Activated naive CD8-positive, alpha-beta T cell treated with anti-CD3 and anti-CD28 coated beads, Interleukin-2, amount 50 U/mL, for 24 hours (primary cell): ENCODE measurements at places on chromosomes 3 and 15.

GRCh38 chr15:65790694-65791334 lies 1.3 kb downstream of the DENND4A start:
- DNase-seq = no peak

- DNase-seq = no peak
Observed at GRCh38 chr15:71201477-71201876, 86.2 kb downstream of the THSD4 start.

- no peak for DNase-seq
Observed at GRCh38 chr3:51397392-51397791, 6.3 kb downstream of the RBM15B start.

DNA sequence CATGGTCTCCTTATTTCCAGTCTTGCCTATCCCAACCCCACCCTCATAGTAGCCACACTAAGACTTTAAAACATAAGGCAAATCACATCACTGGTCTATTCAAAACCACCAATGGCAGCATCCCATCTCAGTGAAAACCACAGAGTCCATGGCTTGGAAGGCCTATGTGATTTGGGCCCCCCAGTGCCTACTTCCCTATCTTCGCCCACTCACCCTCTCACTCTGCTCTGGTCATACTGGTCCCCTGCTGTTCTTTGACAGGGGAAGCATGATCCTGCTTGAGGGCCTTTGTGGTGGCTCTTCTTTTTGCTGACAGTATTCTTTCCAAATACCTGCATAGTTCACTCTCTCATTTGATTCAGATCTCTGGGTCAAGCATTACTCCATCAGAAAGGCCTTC lies 3.3 kb downstream of the GTF2A2 start:
- no peak for DNase-seq

DNA sequence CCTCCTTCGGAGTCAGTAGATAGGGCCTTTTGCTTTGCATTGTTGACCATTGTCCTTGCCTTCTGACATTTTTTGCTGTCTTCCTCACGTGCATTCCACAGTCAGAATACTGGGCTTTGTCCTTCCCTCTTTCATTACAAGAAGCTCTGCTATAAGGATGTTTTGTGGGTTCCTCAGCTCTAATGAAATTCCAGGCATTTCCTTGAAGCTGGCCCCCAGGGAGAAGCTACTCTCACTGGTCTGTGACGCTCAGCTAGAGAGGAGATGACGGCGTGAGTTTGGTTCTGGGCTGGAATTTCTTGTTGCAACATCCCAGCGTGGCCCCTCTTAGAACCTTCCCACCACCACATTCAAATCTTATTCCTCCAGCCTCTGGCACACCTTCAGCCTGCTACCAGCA lies 210.2 kb downstream of the TJP1 start:
- DNase-seq = no peak

DNA sequence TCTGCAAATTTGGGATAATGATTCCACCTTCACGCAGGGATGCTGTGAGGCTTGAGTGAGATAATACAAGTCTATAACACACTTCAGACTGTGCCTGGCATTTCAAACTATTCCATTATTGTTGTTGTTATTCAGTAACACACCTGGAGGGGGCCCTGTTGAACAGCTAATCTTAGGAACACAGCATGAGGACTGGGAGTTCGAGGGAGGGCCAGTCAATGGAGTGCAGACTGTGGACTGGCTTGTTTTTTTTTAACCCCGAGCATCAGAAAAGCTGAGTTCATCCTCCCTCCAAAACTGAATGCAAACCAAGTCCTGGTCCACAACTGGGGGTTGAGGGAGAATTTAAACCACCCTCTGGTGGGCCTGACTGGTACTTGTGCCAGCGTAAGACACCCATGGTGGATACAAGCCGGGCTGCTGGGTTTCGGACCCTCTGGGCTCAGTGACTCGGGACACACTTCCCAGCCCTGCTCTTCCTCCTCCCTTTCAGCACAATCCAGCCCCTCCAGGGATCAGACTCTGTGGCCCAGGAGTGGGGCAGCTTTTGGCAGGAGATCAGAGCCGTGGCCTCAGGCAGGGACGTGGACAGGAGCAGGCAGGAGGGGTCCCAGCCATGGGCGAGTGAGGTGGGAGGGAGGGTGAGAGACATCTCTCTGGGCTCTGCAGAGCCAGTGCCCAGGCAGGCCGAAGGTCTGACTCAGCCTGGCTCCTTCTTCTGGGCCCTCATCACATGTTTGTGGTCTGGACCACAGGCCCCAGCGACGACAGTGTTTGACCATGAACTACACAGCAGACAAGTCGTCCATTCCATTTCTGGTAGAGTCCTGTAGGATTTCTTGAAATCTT lies 36.3 kb upstream of the MEX3B start:
- no peak for DNase-seq

GRCh38 chr3:194749631-194750490 lies 64.2 kb downstream of the FAM43A start:
- DNase-seq = no peak

- DNase-seq = no peak
Observed at GRCh38 chr3:168077091-168077490, 18.6 kb downstream of the GOLIM4 start.

- no peak for DNase-seq
Observed at GRCh38 chr3:97910931-97911351, 61.3 kb downstream of the RIOX2 start.

GRCh38 chr15:31486506-31486905 lies 159.9 kb downstream of the KLF13 start:
- DNase-seq = no peak

GRCh38 chr3:127745656-127746399 lies 73.1 kb downstream of the ABTB1 start:
- no peak for DNase-seq

DNA sequence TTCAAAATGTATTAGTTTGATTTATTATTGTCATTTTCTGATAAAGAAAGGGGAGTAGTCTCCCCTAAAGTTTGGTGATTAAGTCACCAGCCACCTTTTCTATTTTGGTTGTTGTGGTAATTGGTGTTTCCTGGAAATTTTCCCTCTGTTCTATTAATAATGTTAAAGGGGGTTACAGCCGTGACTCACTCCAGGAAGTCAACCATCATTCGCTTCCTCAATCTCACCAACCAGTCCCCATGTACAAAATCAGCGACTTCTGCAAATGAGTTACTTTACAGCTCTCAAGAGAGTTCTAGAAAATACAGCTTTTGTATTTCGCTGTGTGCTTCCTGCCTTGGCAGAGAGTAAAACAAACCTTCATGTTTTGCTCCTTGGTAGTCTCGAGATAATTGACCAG lies 285.1 kb downstream of the LPP start:
- peak; percentile 29 for DNase-seq

- no peak for DNase-seq
Observed at GRCh38 chr15:64997745-64998375, 8.1 kb upstream of the SPG21 start.

DNA sequence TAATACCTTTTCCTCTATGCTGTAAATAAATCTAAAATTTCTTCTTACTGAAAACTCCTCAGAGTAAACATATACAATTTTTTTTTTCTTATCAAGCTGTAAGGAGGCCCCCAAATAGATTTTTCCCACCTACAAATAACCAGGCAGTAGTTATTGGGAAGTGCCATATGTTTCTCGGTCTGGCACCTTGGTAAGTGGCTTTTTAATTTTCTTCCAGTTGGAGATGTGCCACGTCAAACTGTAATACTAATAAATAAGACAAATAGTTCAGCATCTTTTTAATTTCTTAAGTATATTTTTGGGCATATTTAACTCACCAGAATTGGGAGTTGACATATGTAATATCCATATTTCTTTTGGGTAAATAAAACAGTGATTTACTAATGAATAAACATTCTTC lies 346.3 kb downstream of the DIPK2A start:
- no peak for DNase-seq

GRCh38 chr3:50154840-50155490 lies at the start of gene SEMA3F:
SEMA3F (plus strand) TSS chr3:50155324; CDS start chr3:50159623, 4,299 bp downstream.
- peak; percentile 64 for DNase-seq

GRCh38 chr3:42443292-42443691 lies 32.9 kb upstream of the LYZL4 start:
- no peak for DNase-seq

GRCh38 chr3:196962108-196962929 lies 6.3 kb downstream of the PIGZ start:
- no peak for DNase-seq

DNA sequence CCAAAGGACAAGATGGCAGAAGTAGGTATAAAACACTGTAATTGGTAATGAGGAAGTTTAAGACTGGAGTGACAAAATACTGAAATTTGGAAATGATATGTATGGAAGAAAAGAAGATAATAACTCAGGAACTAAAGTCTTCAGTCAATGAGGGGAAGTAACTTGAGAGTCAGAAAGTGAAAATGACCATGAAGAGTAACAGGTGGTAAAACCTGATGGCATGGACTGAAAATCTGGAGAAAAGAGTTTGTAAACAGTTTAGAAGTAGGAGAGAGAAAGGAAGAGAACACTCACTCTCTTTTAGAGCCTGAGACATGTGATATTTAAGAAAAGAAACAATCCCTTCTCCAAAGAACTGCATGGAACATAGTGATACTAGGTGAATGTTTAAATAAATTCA lies 387.9 kb downstream of the PYDC2 start:
- DNase-seq = no peak

DNA sequence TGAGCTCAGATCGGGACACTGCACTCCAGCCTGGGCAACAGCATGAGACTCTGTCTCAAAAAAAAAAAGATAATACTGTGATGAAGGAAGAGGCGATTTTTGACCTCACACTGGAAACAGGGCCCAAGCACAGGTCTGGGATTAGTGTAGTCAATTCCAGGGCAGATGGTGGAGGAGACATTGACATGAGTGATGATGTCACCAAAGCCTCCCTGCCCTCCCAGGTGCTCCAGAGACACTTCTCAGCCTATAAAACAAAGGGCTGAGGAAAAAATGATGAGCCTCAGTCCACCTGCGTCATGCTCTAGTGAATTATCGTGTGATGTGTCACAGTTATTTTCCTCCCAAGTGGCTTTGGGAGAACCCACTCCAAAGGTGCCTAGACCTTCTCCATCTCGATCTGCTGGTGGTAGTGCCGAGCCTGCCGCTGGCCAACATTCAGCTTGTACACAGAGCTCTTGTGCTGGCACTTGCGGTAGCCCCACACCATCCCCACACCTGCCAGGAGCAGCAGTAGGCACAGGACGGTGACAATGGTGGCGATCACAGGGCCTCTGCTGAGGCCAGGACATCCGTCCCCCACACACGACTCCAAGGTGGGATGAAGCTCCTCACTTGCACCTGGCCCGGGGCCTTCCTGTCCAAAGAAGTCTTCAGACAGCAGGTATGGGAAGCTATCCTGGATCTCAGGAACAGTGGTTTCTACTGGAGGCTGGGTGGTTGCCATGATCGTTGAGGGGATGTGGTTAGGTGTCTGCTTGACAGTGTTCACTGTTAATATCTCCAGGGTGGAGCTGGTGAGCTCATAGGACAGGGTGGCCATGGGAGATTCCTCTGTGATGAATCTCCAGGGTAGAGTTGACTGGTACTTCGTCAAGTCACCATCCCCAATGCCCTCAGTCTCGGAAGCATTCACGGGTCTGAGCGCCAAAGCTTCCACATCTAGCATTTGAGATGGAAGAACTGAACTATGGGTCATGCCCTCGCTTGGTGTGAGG lies 38.8 kb downstream of the CRTAP start:
- no peak for DNase-seq

DNA sequence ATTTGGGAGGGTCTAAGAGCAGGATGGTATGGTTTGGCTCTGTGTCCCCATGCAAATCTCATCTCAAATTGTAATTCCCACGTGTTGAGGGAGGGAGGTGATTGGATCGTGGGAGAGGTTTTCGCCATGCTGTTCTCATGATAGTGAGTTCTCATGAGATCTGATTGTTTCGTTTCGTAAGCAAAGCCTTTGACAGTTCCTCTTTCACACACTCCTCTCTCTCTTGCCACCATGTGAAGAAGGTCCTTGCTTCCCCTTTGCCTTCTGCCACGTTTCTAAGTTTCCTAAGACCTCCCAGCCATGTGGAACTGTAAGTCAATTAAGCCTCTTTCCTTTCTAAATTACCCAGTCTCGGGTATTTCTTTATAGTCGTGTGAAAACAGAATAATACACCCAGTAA lies 553.7 kb downstream of the TAFA4 start:
- DNase-seq = no peak

- DNase-seq = no peak
Observed at GRCh38 chr3:166127969-166128368, 290.7 kb upstream of the BCHE start.

- DNase-seq = no peak
Observed at GRCh38 chr3:116050311-116050915, 394.9 kb downstream of the LSAMP start.

- DNase-seq = no peak
Observed at GRCh38 chr3:175103298-175103697, 244.2 kb downstream of the NAALADL2 start.

DNA sequence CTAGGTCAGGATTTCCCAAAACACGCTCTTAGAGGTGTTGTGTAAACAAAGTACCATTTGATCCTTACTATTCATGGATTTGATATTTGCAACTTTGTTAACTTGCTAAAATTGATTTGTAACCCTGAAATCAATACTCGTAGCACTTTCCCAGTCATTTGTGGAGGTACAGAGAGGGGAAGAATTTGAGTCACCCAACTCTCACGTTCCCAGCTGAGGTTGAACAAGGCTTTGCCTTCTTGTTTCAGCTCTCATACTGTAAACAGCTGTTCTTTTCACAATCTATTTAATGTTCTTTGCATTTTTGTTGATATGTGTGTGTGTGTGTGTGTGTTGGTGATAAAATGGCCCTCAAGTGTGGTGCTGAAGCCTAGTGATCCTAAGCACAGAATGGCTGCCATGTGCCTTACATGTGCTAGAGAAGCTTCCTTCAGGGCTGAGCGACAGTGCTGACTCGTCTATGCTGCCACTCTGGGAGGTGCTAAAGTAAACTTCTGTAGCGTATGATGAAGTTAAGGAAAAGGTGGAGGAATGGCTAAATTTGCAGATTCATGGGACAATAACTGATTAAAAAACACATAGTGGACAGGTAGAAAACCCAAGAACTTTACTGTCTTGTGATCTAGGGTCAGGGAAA lies 173.2 kb downstream of the APBA2 start:
- DNase-seq = no peak

- DNase-seq = no peak
Observed at GRCh38 chr3:138494607-138494929, 60.2 kb downstream of the ESYT3 start.
